ENCODE measurements at places on chromosomes 1 and 21. TPM values are rescaled to one million over a fixed set of nuclear protein-coding genes. Genes with fewer than 3 reads are reported as not detected.

- no peak for DNase-seq
- H3K27ac ChIP-seq: no peak overlapping the region
- no peaks in the 10 kb centered on the region for H3K36me3 ChIP-seq
- peaks cover 26% of the 10 kb centered on the region for H3K27me3 ChIP-seq
Observed at GRCh38 chr1:115337276-115337632, 795 bp downstream of the NGF start.

DNA sequence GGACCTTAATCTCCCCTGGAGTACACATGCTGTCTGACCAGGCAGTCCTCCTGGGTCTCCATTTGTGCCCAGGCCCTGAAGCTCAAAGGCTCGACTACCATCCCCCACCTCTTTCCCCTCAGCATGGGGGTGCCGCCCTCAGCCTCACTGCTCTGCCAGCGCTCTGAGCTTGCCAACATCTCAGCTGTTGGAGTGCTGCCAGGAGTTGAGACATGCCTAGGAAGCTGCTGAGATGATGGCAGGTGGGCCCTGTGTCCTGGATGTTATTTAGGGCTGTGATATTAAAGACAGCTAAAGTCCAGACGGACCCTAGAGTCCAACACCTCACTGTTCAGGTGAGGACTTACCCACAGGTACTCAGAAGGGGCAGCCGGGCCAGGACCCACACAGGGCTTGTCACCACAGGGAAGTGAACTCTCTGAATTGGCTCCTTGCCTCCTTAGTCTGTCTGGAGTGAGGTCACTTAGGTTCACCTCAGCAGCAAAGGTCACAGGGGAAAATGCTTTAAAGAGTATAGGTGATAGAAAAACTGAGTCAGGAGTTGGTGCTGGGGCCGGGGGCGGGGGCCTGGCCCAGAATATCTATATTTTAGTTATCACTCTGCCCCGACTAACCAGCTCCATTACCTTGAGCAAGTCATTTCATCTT lies 19.7 kb upstream of the KCNC4 start:
- no peak for DNase-seq
- H3K27me3 ChIP-seq: peaks cover 6% of the 10 kb centered on the region
- H3K27ac ChIP-seq: no peak overlapping the region
- no peak overlapping the region for H3K4me3 ChIP-seq

DNA sequence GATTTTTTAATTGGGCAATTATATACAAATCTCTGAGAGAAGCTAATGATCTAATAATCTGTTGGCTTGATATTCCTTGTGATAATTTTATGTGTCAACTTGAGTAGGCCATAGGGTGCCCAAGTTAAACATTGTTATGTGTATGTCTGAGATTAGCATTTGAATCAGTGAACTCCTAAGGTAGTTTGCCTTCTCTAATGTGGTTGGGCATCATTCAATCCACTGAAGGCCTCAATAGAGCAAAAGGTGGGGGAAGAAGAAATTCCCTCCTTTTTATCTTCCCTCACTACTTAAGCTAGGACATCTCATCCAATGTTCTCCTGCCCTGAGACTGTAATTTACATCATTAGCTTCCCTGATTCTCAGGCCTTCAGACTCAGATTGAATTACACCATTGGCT lies 394.5 kb downstream of the LMO4 start:
- no peak overlapping the region for H3K27ac ChIP-seq
- DNase-seq: no peak
- no peaks in the 10 kb centered on the region for H3K4me1 ChIP-seq

- no peaks in the 10 kb centered on the region for H3K4me1 ChIP-seq
- no peaks in the 10 kb centered on the region for H3K36me3 ChIP-seq
- no peak overlapping the region for H3K4me3 ChIP-seq
- H3K27ac ChIP-seq: no peak overlapping the region
Observed at GRCh38 chr21:31460980-31461379, 116.9 kb upstream of the TIAM1 start.

GRCh38 chr1:107362468-107363140 lies 221.8 kb downstream of the NTNG1 start:
- no peaks in the 10 kb centered on the region for H3K36me3 ChIP-seq
- H3K4me3 ChIP-seq: no peak overlapping the region
- H3K27me3 ChIP-seq: no peaks in the 10 kb centered on the region
- H3K4me1 ChIP-seq: no peaks in the 10 kb centered on the region
- DNase-seq: no peak

The JUN gene
- 89.3 TPM for polyA plus RNA-seq

The GNAT2 gene
- 0.08 TPM for polyA plus RNA-seq
